ENCODE measurements at places on chromosomes 2 and 18. TPM values are rescaled to one million over a fixed set of nuclear protein-coding genes. Genes with fewer than 3 reads are reported as not detected.

The FOXD4L1 gene
- total RNA-seq, result 0.17 TPM

The MC5R gene
- total RNA-seq, result not detected

The SFT2D3 gene
- total RNA-seq, result 3.5 TPM

The SLC11A1 gene
- 0.13 TPM for total RNA-seq

The CGREF1 gene
- 7.0 TPM for total RNA-seq

The MC2R gene
- total RNA-seq, result not detected

The SLC4A5 gene
- 1.2 TPM for total RNA-seq

The PDCD1 gene
- total RNA-seq, result 52.0 TPM

Measured in activated CD8-positive, alpha-beta memory T cell treated with anti-CD3 and anti-CD28 coated beads for 36 hours (primary cell).